Effector CD8-positive, alpha-beta T cell (primary cell): ENCODE measurements at places on chromosomes 4 and X.

- DNase-seq: no peak
Measured at GRCh38 chrX:103012945-103013344, 51.0 kb downstream of the BEX1 start.

- DNase-seq: no peak
Measured at GRCh38 chr4:148261848-148262247, 180.4 kb downstream of the NR3C2 start.

DNA sequence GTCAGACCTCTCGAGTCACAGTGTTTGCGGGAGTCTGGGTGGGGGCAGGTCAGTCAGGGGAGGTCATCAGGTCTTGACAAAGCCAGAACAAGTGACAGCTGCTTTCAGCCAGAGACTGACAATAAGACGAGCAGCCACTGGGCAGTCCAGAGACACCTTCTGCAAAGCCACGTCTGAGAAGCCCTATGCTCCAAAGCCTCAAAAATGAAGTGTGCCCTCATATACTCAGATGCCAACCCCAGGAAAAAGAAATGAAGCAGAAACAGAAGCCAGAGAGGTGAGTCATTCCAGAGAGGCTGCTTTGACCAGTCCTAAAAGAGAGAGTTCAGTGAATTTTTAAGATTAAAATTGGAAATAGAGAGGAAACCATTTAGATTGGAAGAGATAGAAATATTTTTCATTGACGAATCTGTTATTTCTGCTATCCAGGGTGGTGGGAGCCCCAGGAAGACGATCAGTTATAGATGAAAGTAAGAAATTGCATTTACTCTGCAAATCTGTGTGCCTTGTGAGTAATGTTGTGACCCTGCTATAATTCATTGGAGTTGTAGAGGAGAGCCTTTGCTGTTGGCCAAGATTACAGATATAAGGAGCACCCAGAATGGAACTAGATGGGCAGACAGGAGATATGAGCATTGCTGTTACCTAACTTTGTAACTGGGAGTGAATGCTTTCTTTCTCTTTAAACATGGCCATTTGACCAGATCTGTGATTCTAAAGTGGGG lies 77.9 kb downstream of the LRRC66 start:
- no peak for DNase-seq

DNA sequence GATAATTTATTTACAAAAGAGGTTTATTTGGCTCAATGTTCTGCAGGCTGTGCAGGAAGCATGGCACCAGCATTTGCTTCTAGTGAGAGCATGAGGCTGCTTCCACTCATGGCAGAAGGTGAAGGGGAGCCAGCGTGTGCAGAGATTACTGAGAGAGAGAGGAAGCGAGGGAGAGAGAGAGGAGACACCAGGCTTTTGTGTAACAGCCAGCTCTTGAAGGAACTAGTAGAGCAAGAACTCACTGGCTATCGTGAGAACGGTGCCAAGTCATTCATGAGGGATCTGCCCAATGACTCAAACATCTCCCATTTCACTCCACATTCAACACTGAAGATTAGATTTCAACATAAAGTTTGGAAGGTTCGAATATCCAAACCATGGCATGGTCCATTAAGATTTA lies 12.7 kb downstream of the GUCY1A1 start:
- DNase-seq: no peak

- no peak for DNase-seq
Measured at GRCh38 chr4:162683659-162684370, 482.9 kb downstream of the NAF1 start.

DNA sequence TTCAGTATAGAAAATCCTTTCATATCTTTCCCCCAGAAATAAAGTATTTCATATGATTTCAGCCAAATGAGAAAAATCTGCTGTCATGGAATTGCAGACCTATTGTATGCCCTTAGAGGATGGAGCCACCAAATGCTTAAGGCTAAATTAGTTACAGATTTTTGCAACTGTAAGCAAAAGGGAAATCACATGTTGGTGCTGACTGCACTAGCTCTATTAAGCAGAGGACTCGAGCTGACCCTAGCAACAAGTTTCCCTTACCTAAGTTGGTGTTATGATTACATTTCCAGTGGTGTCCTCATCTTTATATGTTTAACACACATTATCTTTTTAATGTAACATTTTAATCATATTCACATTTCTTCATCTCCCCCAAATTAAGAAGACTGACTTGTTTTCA lies 58.3 kb upstream of the DOCK11 start:
- DNase-seq: no peak

DNA sequence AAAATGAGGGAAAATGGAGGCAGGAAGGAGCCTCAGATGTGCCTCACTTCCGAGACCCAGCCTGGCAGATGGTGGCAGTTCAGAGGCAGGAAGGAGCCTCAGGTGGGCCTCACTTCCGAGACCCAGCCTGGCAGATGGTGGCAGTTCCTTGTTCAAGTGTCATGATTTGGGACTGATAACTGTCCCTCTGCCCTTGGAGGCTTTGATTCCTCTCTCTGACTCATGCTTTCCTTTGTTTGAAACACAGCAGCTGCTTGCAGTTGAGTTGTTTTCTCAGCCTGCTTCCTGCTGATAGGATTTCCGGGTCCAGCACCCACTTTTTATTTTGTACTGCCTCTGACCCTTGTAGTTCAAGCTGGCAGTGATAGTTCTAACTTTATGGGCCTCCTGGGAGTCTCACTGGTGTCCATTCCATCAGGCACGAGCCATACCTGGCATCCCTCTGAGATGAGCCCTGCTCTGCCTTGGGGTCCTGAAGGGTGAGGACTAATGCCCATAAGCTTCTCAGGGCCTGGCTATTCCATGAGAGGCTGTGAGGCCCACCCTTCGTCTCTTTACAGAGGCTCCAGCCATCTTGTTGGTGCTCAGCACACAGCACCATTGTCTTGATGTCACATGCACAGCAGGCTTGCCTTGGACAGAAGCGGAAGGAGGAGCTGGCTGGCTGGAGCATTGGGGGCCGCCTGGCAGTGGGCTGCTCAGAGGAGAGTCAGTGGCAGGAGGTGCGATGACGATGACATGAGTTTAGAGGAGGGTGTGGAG lies 13.0 kb downstream of the RGS12 start:
- DNase-seq: no peak

DNA sequence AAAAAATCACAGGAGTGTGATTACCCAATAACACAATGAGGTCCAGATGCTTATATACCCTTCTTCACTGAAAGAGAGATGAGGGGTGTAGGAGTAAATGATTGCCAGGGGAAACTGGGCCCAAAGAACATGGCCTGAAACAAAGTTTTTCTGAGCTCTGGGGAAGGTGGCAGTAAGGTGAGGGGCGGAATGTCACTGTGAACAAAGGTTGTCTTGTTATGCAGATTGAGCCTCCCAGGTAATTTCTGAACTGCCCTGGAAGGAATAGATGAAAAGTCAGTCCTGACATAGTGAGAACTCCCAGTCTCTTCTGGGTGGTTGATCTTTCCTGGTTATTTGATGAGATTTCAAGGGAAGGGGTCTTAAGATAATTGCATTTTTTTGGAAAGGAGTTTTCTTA lies 2.5 kb upstream of the TMEM47 start:
- no peak for DNase-seq

GRCh38 chr4:2264481-2265041 lies 2.7 kb upstream of the MXD4 start:
- no peak for DNase-seq

DNA sequence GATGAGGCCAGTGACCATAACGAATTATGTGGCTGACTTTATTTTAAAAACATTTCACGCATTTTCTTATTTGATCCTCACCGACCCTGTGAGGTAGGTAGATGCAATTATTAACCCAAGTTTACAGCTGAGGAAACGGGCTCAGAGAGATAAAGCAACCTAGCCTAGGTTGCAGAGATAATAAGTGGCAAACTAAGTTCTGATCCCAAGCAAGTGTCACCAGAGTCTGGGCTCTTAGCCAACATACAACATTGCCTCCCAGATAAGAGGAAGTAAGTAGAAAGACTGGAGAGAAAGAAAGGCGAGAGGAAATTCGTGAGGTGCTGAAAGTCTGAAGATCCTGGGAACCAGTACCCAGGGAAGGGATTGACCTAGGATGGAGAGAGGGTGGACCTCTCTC lies 77.4 kb upstream of the GPR50 start:
- no peak for DNase-seq

- DNase-seq: peak; percentile 41
Measured at GRCh38 chr4:88457307-88458103, 586 bp downstream of the HERC5 start.

GRCh38 chr4:156779774-156780173 lies 191.8 kb downstream of the PDGFC start:
- DNase-seq: no peak

DNA sequence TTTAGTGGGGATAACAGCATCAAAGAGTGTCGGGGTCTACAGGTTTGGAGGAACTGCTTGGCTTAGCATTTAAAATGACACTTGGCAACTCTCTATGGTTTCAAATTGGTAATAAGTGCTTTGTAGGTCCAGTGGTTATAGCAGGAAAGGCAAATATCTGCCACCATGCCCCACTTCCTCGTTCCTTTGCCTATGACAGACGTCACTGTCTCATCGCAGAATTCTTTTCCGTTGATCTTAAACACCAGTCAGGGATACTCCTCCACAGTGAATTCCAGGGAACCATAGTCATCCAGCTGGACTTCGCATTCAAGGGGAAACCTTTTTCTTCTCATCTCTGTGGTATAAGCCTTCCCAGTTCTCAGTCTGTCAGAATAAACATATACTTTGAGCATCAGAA lies 319.1 kb downstream of the GPAT3 start:
- DNase-seq: no peak

DNA sequence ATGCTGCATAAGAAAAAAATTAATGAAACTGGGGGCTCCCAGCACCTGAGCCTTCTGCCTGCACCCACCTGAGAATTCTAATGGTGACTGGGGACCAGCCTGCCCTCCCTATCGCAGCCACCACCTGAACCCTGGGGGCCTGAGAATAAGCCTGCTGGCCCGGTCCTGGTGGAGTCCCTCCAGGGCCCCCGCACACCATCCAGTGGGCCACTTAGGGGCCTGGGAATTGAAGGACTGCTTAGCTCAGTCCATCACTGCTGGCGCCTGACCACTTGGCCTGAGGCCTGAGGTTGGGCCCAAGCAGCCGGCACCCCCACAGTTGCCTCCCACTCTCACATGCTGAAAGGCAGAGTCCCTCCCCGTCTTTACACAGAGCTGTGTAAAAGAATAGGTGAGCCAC lies 230.8 kb downstream of the ENOX2 start:
- DNase-seq: no peak

- DNase-seq: no peak
Measured at GRCh38 chr4:162274354-162274753, 110.6 kb upstream of the FSTL5 start.

DNA sequence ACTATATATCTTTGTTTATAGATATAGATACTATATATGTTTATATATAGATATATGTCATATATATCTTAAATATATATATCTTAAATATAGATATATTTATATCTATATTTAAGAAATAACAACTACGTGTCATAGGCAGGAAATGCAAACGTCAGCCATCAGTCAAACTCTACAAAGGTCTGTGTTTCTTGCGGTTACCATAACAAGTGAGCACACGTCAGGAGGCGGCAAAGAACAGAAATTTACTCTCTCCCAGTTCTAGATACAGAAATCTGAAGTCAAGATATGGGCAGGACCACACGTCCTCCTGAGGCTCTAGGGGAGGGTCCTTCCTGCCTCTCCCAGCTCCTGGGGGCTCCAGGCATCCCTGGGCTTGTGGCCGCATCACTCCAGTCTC lies 6.5 kb downstream of the PLCXD1 start:
- no peak for DNase-seq

GRCh38 chr4:113901994-113902787 lies 77.3 kb downstream of the ARSJ start:
- peak; percentile 19 for DNase-seq

- DNase-seq: no peak
Measured at GRCh38 chrX:45527834-45528233, 327.2 kb upstream of the DIPK2B start.

GRCh38 chr4:9979101-9979701 lies 42.1 kb downstream of the SLC2A9 start:
- no peak for DNase-seq

DNA sequence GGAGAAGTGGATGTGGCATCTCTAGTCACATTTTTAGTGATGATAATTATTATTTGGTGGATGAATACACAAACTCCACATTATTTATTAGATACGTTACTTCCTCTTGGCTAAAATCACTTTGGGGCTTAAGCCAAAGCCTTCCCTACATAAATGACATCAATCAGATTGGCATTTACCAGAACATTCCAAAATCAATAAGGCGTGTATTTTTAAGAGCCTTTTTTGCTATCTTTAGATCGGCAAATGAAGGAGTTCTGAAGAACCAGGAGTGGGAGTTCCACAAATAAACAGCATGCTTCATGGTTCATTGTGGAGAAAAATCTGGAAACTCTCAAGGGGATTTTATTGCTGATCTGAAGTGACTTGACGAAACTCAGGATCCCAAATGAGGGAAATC lies 89.7 kb downstream of the AMELX start:
- DNase-seq: no peak

- DNase-seq: no peak
Measured at GRCh38 chrX:32116047-32116446, 1044.2 kb upstream of the FTHL17 start.
